ENCODE measurements at places on chromosomes 13 and 19.

DNA sequence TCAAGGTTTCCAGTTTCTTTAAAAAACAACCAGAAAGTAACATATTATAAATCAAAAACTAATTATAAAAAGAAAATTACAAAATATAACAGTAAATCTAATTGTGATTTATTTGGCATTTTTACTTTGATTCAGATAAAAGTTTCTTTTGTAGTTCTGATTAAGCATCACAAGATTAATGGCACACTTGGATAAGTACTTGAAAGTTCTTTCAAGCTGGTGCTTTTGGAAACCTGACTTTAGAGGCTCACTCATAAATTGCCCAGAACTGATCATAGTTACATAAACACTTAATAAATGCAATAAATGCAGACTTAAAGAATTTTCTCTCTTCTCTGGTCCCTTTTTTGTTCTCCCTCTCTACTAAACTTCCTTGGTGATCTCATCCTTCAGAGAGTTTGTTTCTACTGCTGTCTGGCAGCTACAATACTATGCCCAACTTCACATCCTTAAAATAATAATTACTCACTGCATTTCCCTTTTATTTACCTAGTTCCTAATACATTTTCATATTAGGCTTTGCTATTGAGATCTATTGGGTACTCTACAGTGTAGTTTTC is 1417.0 kb downstream of the EFNB2 start:
- DNase-seq: no peak

DNA sequence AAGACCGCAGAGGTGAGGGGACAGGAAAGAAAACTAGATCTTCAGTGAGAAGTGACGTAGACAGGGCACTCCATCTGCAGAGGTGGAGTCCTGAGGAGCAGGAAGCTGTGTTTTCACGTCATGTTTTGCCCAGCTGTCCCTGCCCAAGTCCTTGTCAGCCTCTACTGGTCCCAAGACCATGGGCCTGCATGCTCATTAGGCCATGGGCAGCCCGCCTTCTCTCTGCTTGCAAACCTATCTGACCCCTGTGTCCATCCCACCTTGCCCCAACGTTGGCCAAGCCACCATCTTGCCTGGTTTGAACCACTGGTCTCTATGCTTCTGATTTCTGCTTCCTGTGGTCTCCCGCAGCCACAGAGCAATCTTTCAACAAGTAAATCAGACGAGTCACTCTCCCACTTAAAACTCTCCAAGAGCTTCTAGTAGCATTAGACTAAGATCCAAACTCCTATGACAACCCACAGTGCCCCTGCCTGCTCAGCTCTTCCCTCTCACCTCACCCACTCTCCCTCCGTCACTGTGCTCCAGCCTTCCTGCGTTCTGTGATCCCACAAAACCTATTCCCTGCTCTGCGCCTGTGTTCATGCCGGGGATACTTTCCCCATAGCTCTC is 18.6 kb upstream of the CCNE1 start:
- no peak for DNase-seq

- DNase-seq: peak; percentile 70
Measured at GRCh38 chr19:7534531-7535046, 928 bp upstream of the PNPLA6 start.

GRCh38 chr19:23314505-23315251 is 64.5 kb upstream of the ZNF724 start:
- DNase-seq: no peak

GRCh38 chr13:106373989-106374572 is 161.4 kb downstream of the EFNB2 start:
- no peak for DNase-seq

DNA sequence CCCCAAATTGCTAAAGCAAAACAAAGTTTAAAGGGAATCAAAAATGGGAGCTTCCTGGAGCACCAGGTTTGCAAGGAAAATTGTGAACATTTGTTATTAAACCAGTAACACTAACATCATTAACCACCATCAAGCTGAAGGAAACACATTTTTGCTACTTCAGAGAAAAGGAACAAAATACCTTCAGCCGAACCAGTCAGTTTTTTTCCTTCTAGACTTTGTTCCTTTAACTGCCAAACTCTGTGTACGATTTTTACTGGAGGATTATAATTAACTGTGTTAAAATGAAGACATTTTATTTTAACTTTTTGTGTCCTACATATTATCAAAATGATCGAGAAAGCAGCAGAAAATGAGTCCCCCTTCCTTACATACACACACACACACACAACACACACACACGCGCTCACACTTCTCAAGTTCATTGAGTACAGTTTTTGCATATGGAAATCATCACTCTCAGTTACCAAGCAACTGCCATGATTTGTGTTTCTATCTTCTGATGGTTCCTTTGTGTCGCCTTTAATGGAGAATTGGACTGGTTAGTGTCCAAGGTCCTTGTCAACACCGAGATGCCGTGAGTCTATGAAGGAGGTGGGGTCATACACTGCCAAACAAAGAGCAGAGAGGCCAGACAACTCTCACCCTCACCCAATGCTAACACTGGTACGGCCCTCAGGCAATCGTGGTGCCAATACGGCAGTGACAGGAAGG is 9.8 kb upstream of the SERP2 start:
- no peak for DNase-seq

DNA sequence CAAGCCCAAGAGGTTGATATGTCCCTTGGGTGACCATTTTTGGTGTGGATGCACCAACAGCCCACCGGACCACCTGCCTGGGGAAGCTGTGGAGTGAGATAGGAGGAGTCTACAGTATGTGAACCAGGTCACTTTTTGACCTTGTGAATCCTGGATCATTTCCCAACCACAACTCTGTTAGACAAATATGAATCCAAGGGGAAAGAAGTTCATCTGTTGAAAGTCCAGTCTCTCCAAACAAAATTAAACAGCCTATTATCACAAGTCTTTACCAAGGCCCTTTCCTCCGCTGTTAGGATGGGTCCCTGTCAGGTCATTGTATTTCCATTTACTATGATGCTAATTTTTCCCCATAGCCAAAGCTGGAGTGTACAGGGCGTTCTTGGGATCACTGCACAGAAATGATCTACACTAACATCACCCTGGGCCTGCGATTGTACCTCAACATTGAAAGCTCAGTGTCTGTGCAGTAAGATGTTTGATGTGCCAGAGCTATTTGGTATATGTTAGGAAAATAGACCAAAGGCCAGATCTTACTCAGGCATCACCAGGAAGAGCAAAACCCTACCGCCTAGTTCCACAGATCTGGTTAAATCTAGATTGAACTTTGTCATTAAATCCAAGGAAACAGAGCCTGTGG is 117.1 kb downstream of the STARD13 start:
- DNase-seq: no peak

DNA sequence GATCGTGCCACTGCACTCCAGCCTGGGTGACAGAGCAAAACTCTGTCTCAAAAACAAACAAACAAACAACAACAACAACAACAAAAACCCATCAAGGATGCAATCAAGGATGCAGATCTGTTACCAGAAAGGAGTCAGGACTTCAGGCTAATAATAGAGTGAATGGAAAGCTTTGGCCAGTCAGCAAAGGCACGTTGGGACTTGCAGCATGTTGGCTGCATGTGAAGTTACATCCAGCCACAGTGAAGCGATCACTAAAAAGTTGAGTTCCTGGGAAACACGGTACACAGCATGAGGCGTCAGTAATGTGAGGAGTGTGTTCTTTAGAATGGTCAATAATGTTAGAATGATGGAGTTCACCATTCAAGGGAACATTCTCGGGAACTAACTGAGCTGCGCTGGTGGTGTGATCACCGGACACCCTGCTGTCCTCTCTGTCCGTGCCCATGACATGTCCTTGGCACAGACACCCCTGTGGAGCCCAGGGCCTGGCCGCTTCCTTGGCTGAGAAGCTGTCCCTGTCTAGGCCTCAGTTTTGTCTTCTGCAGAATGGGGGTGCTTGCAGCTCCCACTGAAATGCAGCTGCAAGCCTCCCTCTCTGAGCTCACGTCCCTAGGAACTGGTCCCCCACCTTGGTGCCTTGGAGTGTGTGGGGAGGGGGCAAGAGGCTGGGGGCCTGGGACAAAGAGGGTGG is 2.3 kb upstream of the LGALS7B start:
- DNase-seq: no peak

DNA sequence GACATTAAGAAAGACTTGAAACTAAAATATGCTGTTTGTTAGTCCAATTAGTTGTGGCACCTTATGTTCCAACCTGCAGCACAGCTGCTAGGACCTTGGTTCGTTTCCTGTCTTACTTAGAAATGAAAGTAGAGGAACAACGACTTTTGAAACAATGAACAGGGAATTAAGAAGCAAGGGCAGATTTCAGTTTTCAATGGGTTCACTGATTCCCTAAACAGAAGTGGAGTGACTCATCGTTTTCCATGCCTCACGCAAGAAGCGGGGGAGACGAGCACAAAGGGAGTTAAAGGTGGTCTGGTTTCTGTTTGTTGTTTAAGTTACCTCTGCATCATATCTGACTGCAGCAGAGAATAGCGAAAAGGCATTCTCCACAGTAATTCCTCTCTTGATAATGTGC is 44.8 kb downstream of the PHF11 start:
- DNase-seq: no peak

GRCh38 chr13:31442571-31442970 is 242.8 kb downstream of the B3GLCT start:
- no peak for DNase-seq

DNA sequence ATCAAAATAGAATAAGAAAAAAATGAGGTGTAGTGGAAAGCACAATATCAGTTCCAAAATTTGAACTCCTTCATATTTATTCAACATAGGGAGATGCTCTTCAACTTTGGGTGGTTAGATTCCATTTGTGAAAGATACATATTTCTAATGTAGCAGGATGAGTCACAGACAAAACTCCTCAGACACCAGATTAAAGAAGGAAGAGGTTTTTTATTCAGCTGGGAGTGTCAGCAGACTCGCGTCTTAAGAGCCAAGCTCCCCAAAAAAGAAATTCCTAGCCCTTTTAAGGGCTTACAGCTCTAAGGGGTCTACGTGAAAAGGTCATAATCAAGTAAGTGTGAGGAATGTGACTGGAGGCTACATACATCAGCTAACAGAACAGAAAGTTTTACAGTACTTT is 6.8 kb upstream of the ZNF765 start:
- DNase-seq: no peak

DNA sequence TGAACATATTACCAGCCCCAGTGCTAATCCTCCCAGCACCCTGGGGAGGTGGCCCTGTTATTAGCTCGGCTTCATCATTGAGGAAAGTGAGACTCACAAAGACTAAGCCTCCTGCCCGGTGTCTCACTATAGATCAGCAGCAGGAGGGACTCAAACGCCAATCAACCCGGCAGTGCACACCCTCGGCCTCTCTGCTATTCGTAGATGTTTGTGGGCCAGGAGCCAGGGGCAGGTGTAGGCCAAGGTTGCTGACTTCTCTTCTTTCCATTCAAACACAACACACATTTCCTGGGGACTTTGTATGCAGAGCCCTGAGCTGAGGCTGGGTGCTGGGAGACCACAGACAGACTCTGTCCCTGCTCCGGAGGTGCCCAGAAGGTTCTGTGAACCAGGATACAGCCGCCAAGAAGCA is 9.4 kb upstream of the SBK3 start:
- no peak for DNase-seq

DNA sequence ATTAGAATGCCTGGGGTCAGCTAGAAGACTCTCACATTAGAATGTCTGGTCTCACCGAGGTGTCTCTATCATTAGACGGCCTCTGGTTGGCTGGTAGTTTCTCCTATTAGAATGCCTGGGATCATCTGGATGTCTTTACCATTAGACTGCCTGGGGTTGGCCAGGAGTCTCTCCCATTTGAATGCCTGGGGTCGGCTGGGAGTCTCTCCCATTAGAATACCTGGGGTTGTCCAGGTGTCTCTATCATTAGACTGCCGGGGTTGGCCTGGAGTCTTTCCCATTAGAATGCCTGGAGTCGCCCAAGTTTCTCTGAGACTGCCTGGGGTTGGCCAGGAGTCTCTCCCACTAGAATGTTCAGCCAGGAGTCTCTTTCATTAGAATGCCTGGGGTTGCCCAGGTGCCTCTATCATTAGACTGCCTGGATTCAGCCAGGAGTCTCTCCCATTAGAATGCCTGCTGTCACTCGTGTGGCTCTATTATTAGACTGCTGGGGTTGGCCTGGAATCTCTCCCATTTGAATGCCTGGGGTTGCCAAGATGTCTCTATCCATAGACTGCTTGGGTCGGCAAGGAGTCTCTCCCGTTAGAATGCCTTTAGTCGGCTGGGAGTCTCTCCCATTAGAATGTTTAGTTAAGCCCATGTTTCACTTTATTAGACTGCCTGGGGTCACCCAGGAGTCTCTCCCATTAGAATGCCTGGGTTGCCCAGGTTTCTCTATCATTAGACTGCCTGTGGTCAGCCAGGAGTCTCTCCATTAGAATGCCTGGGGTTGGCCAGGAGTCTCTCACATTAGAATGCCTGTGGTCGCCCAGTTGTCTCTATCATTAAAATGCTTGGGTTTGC is 1467.8 kb downstream of the UQCRFS1 start:
- no peak for DNase-seq

DNA sequence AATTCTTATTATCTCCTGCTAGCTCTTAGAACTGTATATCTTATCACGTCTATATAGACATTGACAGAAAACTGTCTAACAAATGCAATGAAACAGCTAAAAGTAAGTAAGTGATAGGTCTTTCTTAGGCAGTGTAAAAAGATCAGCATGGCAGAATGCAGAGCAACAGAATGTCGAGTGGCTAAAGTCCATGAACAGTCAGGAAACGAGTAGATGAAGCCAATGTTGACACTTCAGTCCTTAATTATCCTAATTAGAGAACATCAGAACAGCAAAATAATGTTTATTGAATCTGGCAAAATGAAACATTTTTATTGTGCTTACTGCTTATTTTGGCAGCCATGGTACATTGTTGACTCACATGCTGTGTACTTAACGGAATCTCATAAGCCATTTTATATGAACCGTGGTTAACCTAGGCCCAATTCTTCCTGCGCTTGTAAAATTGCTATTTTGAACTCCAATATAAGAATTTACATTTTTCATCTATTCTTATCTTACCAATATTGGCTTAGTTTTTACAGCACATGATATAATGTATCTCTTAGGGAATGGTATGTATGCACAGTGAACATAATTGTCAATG is 748.1 kb downstream of the DACH1 start:
- DNase-seq: no peak

GRCh38 chr13:48580896-48581295 is 48.0 kb upstream of the RCBTB2 start:
- DNase-seq: no peak

GRCh38 chr13:25738342-25739196 is 313.2 kb downstream of the SHISA2 start:
- DNase-seq: no peak

DNA sequence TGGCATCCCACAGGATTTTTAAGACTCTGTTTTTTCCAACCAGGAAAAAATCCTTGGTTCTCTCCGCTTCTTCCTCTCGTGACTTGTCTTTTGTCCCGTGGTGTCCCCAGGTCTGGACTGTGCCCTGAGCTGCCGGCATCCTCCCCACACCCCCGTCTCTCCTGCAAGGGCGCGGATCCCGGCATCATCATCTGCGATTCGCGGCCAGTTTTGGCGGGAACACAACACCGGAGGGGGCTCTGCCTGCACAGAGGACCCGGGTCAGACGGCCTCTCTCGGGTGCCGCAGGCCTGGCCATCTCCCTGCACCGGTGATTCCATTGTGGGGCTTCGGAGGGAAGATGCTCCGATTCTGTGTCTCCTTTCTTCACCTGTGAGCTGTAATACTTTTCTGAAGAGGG is 18.8 kb upstream of the GAS6 start:
- DNase-seq: no peak
